Stimulated activated CD4-positive, alpha-beta T cell treated with anti-CD3 and anti-CD28 coated beads, TNF-alpha, amount 100 ng/mL, for 1 hour (primary cell): ENCODE measurements at places on chromosomes 11 and 22.

DNA sequence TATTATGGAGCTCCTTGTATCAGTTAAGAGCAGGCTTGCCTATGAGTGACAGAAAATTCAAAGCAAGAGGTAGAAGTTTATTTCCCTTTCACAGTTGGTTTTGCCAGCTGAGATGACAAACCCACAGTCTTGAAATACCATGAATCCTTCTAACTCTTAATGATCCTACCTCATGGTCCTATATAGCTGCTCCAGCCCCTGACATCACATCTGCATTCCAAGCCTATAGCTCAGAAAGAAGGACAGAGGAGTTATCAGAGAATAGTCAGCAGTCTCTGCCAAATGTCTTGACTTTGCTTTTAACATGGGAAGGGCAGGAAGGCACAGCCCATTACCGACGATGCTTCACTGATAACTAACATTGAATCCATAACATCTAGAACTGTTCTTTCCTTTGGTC is 76.2 kb downstream of the APIP start:
- no peak for DNase-seq

GRCh38 chr22:20857247-20857643 is 1.4 kb downstream of the PI4KA start:
- DNase-seq: no peak

DNA sequence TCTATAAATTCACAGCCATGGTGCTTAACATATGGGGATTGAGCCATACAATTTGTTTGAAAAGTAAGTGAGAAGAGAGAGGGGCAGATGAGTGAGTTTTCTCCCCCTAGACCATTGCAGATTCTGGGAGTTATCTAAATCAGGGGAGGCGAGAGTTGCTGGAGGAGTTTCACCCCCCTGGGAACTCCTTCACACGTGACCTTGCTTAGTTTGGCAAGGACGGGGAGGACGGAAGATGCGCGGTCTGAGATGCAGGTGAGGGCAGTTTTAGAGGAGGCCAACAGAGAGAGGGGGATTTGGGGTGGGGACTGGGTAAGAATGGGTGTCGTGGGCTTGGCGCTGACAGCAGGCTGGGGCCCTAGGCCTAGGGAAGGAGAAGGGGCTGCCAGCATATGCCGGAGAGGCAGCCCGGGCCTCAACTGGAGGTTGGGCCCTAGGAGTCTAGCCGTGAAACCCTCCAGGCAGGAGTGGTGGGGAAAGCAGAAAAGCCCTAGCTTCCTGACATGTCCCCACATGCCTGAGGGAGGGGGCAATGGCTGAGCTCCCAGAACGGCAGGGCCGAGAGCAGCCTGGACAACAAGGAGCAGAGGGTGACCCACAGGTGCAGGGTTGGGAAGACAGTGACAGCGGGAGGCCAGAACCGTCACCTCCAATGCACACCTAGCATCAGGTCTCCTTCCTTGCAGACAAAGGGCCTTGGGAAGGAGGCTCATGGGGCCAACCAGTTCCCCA is 63.9 kb downstream of the ELFN2 start:
- DNase-seq: no peak

DNA sequence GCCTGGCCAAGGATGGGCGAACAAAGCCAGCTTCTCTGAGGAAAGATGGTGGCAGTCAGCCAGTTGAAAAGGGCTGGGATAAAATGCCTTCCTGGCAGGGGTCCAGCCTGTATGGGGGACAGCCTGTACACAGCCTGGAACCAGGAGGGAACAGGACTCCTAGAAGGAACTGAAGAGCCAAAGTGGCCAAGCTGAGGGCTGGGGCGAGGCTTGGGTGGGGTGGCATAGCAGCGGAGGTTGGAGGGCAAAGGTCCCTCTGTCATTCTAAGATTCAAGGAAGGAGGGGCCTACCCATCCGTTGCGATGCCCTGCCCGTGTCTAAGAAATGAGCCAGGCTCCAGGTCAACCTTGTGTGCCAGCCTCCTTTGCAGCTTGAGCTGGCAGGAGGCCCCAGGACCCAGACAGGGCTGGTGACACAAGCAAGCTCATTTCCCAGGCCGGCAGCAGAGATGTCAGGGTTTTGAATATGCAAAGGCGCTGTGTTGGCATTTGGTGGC is 22.6 kb downstream of the FADD start:
- DNase-seq: no peak

DNA sequence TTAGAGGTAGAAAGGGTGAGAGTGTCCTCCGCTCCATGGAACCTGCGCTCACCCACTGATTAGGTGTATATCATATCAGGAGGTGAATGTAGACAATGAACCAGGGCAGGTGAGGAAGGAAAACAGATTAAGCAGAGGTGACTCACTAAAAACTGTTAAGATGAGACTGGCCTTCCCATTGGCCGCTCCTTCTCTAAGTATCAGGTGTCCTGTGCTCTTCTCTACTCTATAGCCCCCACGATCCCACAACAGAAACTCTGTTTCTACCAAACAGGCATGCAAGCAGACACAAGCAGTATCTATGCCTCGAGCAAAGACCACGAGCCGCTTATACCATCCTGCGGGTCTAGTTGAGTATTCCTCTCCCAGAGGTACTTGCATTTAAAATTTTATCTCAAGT is 103.1 kb downstream of the SNX19 start:
- no peak for DNase-seq

- DNase-seq: no peak
Measured at GRCh38 chr11:20874358-20874757, 205.0 kb downstream of the NELL1 start.

DNA sequence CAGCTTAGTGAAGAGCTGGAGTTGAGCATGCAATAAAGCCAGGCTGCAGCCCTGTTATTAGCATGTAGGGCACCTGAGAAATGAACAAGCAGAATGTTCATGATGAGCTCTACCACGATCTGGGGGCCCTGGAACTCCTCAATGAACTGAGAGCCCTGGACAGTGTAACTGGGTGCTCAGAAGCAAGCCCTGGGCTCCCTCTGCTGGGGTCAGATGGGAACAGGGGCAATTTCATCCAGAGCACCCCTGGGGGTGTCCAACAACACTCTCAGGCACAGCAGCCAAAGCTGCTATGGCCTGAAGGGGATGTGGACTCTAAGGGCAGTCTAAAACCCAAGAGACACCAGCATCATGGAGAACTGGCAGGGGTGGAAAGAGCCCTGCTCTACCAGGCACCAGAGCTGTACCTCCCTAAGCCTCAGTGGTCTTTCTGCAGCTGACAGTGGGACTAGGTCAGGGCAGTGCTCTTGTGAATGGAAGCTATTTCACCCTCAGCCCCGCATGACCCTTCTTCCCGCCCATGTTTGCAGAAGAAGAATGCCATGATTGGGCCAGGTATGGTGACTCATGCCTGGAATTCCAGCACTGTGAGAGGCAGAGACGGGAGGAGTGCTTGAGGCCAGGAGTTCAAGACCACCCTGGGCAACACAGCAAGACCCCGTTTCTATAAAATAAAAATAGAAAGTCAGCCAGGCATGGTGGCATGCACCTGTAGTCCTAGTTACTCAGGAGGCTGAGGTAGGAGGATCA is 28.9 kb downstream of the THOC5 start:
- DNase-seq: no peak

GRCh38 chr11:86212019-86212611 is 32.4 kb upstream of the EED start:
- DNase-seq: no peak

GRCh38 chr11:123386796-123387510 is 43.1 kb upstream of the GRAMD1B start:
- no peak for DNase-seq

- no peak for DNase-seq
Measured at GRCh38 chr11:19777039-19777376, 64.4 kb downstream of the NAV2 start.

DNA sequence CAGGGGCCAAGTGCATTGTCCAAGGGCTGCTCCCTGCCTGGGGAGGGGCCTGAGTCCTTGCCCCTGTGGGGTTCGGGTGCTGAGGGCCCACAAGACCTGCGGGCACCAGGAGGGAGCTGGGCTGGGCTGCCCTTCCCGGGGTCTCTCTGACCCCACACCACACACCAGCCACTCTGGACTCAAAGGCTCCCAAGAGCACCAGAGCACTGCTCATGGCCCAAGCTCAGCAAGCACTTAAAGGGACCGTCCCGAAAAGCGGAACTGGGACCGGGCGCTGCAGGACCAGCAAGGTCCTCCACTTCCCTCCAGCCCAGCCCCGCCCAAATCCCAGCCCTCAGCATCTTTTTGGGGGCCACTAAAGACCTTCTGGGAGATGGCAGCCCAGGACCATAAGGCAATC is 5.3 kb downstream of the LSP1 start:
- DNase-seq: no peak

DNA sequence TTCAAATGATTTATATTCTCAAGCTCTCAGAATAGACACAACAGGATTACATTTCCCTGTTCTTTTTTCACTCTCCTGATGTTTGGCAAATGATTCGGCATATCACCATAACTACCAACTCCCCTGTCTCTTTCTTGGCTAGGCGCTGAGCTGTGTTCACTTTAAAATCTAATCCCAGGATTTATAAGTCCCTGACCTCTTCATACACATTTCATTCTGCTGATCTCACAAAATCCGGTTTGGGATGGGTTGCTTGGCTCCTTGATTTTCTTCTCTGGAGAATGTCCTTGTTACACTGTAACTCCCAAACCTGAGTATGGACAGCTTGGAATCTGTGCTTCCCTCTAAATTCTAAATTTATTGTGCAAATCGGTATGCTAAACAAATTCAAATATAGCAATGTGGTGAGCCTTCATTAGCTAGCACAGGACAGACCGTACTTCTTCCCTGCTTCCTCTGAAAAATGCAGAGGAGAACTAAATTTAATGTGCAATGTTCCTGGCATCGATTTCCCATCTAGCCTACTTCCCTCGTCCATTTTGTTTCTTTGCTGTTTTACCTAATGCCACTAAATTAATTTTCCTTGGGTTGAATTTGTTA is 858.5 kb upstream of the FAT3 start:
- no peak for DNase-seq

- no peak for DNase-seq
Measured at GRCh38 chr11:3866206-3866605, 10.7 kb downstream of the STIM1 start.

- no peak for DNase-seq
Measured at GRCh38 chr11:45922425-45923082, at the start of gene LARGE2. TSS of gene LARGE2 (plus strand) at chr11:45922656. CDS start at chr11:45922883, 227 bp downstream.

GRCh38 chr11:125016413-125016812 is 46.7 kb upstream of the SLC37A2 start:
- no peak for DNase-seq

GRCh38 chr11:111542606-111543275 is 2.2 kb downstream of the LAYN start:
- no peak for DNase-seq

- DNase-seq: no peak
Measured at GRCh38 chr11:85472953-85473352, 154.2 kb downstream of the DLG2 start.

GRCh38 chr11:103737747-103738146 is 298.7 kb upstream of the DDI1 start:
- DNase-seq: no peak

GRCh38 chr22:20951151-20951931 is 15.7 kb upstream of the AIFM3 start:
- no peak for DNase-seq

- DNase-seq: no peak
Measured at GRCh38 chr22:24507716-24508115, 12.6 kb downstream of the UPB1 start.

GRCh38 chr22:37353839-37354238 is 71.5 kb downstream of the CYTH4 start:
- no peak for DNase-seq

GRCh38 chr11:27234043-27234668 is 128.9 kb downstream of the CCDC34 start:
- DNase-seq: no peak

- no peak for DNase-seq
Measured at GRCh38 chr11:17414317-17414737, 25.9 kb upstream of the KCNJ11 start.

DNA sequence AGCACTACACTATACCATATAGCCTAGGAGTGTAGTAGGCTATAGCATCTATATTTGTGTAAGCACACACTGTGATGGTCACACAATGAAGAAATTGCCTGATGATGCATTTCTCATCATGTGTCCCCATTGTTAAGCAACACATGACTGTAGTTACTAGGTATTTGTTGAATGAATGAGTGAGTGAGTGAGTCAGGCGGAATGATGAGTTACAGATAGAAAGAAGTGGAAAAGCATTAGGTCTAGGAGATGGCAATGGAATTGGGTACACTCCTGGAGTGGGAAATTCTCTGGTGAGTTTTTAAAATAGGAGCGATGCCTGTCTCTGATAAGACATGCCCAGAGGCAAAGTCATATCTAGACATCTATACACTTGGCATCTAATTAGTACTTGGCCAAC is 160.5 kb upstream of the TBCEL start:
- DNase-seq: no peak

GRCh38 chr11:23957314-23957713 is 539.5 kb upstream of the LUZP2 start:
- DNase-seq: no peak

DNA sequence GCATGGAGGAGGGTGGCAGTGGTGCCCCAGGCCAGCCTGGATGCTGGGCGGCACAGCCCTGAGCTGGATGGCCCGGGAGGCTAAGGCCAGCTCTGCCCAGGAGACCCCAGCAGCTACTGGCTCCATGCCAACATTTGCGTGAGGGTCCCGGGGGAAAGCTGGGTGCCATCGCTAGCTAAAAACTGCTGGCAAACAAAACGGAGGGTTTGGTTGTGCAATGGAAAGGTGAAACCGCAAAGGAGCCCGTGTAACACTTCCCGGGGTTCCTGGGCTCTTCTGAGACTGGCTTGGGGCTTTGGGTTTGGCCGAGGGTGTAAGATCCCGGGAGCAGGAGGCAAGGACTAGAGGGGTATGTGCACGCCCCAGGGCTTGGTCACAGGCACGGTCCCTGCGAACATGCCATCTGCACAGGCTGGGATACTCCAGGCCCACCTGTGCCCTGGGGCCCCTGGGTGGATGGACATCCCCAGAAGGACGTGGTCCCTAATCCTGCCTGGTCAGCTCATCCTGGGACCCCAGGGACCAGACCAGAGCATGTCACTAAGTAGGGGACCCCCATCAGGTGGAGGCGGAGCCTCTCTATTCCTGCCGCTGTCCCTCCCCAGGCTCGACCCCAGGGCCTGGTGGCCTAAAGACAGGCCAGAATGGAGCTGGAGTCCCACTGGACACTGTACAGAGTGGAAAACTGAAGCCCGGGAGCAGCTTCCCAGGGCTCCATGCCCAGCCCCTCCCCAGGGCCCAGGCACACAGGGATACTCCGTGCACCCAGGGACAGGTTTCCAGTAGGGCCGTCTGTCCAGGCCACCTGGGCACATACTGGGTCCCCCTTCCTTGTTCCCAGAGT is 44.6 kb downstream of the IGF2 start:
- no peak for DNase-seq

GRCh38 chr22:20021196-20022181 is 579 bp downstream of the TANGO2 start:
- DNase-seq: no peak
